HEK293T (cell line): ENCODE measurements at places on chromosomes 7 and 10.

- no peak for DNase-seq
Observed at GRCh38 chr7:110296321-110296720, 794.6 kb upstream of the LRRN3 start.

GRCh38 chr7:148909568-148909967, 25.5 kb upstream of the EZH2 start:
- DNase-seq = no peak

DNA sequence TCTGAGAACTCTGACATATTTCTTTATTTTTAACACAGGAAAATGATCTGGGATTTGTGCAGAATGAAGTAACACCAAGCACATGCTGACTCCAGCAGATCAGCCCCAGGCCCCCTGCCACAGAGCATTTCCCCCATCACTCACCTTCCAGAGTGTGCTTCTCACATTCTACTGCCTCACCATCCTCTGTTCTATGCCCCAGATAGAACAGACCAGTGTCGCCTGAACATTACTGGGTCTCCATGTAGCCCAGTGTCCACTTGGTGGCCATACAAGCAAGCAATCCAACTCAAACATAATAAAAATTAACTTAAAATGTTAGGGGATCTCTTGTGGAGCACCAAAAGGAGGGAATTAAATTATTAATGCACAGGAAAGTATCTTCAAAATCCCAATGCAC, 58.8 kb downstream of the SORBS1 start:
- DNase-seq = no peak

DNA sequence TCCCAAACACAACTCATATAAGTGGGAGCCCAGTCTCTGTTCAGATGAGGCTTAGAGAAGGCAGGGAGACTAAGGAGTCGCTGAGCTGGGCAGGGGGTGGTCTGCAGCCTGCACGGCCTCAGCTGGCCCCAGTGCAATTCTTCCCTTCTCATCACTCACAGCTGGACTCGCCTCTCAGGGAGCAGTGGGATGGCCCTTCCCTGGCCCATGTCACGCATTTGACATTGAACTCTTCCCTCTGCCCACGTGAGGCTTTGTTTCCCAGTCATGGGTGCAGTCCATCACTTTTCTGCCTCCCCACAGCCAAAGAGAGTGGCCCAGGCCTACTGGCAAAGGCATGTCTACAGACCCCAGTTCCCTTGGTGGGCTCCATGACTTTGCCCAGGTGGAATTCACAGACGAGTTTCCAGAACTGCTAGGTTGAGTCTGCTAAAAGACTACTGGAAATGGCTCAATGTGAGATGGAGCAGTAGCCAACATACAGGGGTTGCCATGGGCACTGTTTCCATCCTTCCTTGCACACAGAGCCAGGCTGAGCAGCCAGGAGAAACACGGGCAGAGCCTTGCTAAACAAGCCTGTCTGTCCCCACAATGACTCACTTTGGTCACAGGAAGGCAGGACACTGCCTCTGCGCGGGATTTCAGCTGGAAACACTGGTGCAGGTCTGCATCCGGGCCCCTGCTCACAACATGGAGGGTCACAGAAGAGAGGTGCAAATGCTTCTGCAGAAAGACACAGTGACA, 90.1 kb downstream of the OAT start:
- DNase-seq = no peak

- DNase-seq = peak; percentile 63
Observed at GRCh38 chr7:29564496-29565223, 1.0 kb downstream of the PRR15 start.

DNA sequence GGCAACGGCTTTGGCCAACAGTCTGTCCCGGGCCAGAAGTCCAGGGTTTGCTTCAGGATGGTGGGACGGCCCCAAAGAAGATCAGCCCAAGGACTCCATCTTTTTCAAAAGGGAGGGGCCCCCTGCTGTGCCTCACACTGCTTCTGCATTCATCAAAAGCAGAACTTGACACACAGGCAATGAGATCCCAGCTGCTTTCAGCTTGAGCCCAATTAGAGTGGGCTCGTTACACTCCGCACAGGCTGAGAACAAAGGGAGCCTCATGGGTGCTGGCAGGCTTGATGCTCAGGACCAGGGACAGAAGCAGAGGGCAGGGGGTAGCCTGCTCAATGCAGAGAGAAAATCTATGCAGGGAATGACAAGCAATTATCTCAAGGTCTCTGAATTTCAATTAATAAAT, 45.5 kb downstream of the VOPP1 start:
- DNase-seq = no peak

GRCh38 chr7:32015133-32015532, 55.1 kb downstream of the PDE1C start:
- DNase-seq = no peak

DNA sequence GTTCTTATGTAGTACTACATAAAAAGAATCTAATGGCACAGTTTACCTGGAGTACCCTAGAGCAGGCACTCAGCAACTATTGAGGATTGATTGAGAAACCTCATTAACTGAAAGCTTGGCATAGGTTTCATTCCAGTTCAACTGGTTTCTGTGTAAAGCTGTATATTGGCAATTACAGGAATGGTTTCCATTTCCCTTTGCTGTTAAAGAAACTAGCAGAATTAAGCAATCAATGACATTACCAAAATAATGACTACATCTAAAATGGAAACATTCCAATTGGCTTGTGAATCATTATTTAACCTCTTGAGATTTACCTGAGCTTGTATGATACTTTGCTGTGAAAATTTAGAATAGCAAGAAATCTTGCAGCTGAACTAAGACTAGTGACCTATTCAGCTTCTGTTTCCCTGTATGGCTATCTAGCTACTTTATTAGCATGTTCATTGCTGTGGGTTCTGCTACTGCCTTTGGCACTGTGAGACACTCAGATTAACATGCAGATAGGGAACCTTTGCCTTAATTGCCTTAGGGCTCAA, 33.5 kb upstream of the CADPS2 start:
- DNase-seq = no peak

- DNase-seq = no peak
Observed at GRCh38 chr10:132554991-132555647, 17.5 kb downstream of the INPP5A start.

GRCh38 chr10:725786-726185, 36.3 kb upstream of the DIP2C start:
- no peak for DNase-seq

- no peak for DNase-seq
Observed at GRCh38 chr7:949021-949934, 5.2 kb downstream of the ADAP1 start.

DNA sequence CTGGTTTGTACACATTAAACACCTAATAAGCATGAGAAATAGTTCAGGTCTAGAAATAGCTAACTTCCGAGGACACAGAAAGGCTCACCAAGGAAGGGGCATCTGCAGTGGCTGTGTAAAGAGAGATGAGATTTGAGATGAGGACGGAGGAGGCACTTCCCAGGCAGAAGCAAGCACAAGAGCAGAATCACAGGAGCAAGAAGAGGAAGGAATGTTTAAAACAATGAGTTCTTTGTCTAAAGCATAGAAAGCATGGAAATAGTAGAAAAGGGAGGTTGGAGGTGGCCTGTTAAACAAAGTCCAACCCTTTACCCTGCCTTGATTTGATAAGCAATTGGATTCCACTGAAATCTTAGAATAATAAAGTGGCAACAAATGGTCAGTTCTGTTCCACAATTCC, 11.6 kb upstream of the PON3 start:
- no peak for DNase-seq

GRCh38 chr10:36094096-36094495, 452.0 kb upstream of the FZD8 start:
- DNase-seq = no peak

GRCh38 chr10:13969118-13969791, 361.5 kb downstream of the FRMD4A start:
- no peak for DNase-seq

GRCh38 chr7:80722616-80723195, 84.3 kb downstream of the CD36 start:
- no peak for DNase-seq

GRCh38 chr7:42152329-42153205, 84.4 kb downstream of the GLI3 start:
- DNase-seq = peak; percentile 40

DNA sequence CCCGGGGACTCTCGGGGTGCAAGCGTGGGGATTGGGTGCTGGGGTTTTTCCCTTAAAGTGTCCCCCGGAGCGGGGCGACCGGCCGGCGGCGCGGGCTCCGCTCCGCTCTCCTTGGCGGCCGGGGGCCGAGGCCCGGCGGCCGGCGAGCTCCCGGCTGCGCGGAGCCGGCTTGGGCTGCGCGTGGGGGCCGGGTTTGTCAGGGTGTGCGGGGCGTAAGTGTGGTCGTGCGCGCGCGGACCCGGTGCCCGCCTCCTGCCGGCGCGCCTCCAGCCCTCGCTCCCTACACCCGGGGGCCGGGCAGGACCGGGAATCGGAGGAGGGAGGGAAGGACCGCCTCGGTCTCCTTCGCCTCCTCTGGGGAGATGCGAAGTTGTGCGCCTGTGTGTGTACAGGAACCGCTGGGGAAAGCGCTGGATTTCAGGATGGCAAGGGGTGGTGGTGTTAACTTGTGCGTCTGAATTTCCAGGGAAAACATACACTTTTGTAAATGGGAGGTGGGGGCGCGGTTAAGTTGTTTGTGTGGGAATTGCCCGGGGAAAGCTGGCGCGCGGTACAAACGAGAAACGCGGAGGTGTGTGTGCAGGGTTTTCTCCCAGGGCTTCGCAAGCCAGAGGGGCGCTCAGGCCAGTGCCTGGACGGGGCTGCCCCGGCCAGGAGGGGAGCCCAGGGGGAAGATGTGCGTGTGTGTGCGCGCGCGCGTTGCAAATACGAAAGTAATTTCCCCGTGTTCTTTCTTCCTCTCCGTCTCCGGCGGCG, 737 bp downstream of the ZMIZ1 start:
- peak; percentile 53 for DNase-seq

DNA sequence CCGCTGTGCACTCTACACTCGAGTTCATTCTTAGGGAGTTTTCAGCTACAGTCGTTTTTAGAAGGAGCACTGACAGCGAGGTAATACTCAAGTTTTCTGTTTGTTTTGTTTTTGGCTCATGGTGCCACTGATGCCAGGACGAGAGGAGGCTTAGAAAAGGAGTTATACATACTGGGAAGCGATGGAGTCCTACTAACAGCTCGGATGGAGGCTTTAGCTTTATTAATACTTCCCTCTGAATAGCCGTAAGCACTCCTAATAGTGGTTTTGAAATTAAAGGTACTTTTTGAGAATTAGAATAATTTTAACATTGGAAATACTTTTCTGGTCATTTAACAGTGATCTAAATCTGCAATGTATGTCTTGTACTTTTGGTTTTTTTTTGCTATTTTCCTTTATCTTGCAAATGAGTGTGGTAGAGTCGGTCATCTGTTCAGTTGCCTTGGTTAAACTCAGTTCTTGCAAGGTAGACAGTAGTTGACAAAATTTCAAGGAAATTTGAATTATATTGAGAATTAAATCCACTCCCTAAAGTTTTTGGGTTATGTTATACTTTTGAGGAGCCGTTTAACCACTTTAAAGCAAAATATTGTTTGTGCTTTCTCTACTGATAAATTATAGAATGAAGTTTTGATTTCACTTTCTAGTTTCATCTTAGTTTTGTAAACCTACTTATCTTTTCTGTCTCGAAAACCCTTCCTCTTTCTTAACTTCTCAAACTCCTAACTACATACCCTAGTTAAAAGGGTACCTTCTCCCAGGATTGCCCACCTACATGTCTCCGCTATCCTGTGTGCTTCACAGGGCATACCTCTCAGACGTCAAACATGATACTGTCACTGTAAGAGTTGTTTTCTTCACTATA, 1.5 kb downstream of the HBP1 start:
- no peak for DNase-seq

DNA sequence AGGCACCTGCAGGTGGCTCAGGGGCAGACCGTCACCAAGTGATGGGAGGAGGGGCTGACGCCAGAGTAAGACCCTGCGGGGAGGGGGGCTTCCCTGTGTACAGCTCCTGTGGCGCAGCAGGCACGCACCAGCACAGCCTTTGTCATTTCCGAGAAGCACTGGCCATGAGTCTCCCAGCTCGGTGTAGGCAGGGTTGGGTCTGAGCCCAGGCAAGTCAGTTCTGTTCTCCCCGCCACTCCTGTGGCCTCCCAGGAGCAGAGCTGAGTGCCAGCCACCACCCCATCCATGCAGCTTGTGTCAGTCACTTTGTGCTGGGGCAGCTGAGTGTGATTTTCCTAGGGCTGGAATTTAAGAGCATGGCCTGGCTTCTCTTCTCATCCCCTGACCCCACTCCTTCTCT, 13.2 kb downstream of the CPSF4 start:
- DNase-seq = no peak

GRCh38 chr7:85162721-85163120, 24.1 kb downstream of the SEMA3D start:
- DNase-seq = no peak

- no peak for DNase-seq
Observed at GRCh38 chr10:18449611-18450026, 201.8 kb downstream of the NSUN6 start.

DNA sequence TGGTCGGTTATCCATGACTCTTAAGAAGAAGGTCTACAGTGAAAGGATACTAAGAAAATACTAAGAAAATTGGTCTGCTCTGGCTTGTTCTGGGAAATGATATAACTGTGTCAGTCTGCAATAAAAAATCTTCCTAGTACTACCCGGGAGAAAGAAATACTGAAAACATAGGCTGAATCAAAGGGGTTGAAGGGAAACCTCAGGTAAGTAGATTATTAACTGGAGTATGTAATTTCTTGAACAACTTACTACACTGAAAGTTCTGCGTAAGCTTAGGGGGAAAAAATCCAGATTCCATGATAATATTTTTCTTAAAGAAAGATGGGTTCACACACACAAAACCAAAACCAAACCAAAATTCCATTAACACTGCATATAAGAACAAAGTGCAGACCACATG, 143.3 kb downstream of the KMT2E start:
- no peak for DNase-seq

DNA sequence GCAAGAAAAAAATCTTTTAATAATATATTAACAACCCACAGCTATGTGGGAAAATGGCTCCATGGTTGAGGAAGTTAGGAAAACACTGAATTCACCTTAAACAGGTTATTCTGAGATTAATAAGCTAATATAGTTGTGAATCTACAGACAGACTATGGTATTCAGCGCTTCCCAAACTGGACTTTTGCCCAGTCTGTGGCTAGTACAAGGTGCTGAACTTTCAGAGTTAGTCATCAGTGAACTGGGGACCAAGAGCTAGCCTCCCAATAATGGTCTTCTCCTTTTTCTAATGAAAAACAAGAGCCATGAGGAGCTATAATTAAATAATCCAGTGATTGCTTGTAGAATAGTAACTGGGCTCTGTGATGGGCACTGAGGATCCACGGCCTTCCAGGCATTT, 65.3 kb downstream of the FRMPD2 start:
- no peak for DNase-seq
